Naive thymus-derived CD4-positive, alpha-beta T cell (primary cell): ENCODE measurements at places on chromosomes 5 and 9. TPM values are rescaled to one million over a fixed set of nuclear protein-coding genes. Genes with fewer than 3 reads are reported as not detected.

CCL28 gene
- total RNA-seq: 15.6 and 16.4 TPM in 2 replicates

SLC25A48 gene
- not detected in 2 replicates for total RNA-seq

RNF14 gene
- total RNA-seq: 14.7 TPM

LCN2 gene
- not detected in 2 replicates for total RNA-seq

PTGDS gene
- 68.7 TPM for total RNA-seq

UBQLN1 gene
- total RNA-seq: 139 TPM

PCDHGA1 gene
- 0.17 TPM for total RNA-seq

ZDHHC11 gene
- 9.6 TPM for total RNA-seq

CLK4 gene
- 72.1 TPM for total RNA-seq

AK8 gene
- total RNA-seq: not detected

LHX3 gene
- total RNA-seq: not detected

GZMA gene
- 10.9 TPM for total RNA-seq
